ENCODE measurements at places on chromosomes 3 and 15. TPM values are rescaled to one million over a fixed set of nuclear protein-coding genes. Genes with fewer than 3 reads are reported as not detected.

DNA sequence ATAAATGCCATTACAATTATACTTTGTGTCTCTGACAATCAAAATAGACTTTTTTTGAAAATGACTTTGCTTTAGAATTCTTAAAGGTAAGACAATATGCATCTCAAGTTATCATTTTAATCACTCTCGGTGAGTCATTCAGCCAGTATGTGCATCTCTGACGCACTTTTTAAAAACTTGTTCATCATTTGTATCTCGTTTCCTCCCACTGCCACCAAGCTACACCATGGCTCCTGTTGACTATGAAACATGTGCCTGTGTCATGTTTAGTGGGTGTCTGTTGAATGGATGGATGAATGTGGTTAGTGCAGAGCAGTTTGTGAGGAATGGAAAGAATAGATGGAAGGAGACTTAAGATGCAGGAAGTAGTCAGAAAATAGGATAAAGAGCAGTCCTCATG lies 68.6 kb downstream of the ARPP21 start:
- no peaks in the 10 kb centered on the region for H3K27me3 ChIP-seq
- H3K4me3 ChIP-seq = no peak overlapping the region
- no peak overlapping the region for H3K27ac ChIP-seq
- H3K36me3 ChIP-seq = no peaks in the 10 kb centered on the region

DNA sequence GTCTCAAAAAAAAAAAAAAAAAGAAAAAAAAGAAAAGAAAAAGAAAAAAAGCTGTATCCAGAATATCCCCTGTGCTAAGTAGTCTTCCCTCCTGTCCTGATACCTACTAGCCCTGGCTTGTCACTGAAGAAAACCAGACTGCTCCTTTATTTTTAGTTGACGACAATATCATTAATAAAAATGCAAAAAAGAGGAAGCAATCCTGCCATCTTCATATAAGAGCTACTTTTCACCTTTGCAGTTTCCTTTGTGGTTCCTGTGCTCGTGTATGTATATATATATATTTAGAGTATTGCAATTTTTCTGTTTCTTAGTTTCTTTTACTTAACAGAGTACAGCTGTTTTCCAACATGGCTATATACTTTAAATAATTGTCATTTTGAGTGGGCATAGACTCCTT lies 13.6 kb downstream of the C3orf20 start:
- H3K27me3 ChIP-seq = no peaks in the 10 kb centered on the region
- no peaks in the 10 kb centered on the region for H3K36me3 ChIP-seq
- H3K4me3 ChIP-seq = no peak overlapping the region
- no peak for DNase-seq

GRCh38 chr3:117793622-117794265 lies 1084.2 kb downstream of the TUSC7 start:
- no peak overlapping the region for H3K27ac ChIP-seq
- H3K27me3 ChIP-seq = no peaks in the 10 kb centered on the region
- DNase-seq = no peak
- H3K4me3 ChIP-seq = no peak overlapping the region

DNA sequence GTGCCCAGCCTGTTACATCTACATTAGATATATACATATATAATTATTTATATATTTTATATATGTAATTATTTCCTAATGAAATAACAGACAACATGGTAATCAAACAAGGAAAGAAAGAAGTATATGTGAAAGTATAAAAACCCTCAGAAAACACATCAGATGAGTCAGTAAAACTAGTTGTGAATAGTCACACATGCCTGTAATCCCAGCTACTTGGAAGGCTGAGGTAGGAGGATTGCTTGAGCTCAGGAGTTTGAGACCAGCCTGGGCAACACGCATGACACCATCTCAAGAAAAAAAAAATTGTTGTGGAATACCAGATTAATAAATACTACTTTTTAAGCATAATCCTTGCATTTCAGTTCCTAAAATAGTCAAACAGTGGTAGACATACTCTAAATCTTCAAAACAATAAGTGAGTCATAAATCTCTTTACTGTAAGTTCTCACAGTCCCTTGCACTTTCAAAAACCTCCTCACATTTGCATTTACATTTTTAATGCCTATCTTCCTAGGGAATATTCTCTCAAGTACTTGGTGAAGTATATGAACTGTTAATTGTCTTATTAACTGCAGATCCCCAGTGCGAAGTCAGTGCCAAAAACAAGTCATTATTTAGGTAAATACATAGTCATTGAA lies 106.5 kb downstream of the MYO9A start:
- H3K27me3 ChIP-seq = no peaks in the 10 kb centered on the region
- no peak overlapping the region for H3K27ac ChIP-seq
- H3K4me1 ChIP-seq = peaks cover 4% of the 10 kb centered on the region
- peaks cover 2% of the 10 kb centered on the region for H3K36me3 ChIP-seq
- no peak overlapping the region for H3K4me3 ChIP-seq
- DNase-seq = no peak

DNA sequence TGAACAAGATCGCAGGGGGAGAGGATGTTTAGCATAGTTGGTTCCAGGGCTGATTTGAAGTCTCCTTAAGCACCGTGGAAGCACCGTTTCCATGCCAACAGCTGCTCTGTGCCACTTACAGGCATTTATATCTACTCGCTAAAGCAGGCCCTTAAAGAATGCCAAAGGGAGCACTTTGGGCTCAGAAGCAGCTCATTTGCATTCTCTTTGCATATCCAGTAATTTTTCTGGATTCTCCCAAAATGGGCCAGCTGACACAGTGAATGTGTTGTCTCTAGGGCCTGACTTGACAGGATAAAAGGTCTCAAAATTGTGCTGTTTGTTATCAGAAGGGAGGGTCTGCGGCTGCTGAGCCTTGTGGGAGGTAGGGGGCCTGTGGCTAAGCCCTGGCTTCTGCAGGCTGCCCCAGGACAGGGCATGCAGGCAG lies 138.6 kb downstream of the FBLN2 start:
- no peaks in the 10 kb centered on the region for H3K4me1 ChIP-seq
- H3K27ac ChIP-seq = no peak overlapping the region
- no peaks in the 10 kb centered on the region for H3K36me3 ChIP-seq

GRCh38 chr3:143793971-143794370 lies 54.3 kb downstream of the SLC9A9 start:
- H3K27ac ChIP-seq = no peak overlapping the region
- peaks cover 8% of the 10 kb centered on the region for H3K36me3 ChIP-seq
- no peaks in the 10 kb centered on the region for H3K4me1 ChIP-seq

GRCh38 chr15:90344662-90345061 lies 7.4 kb upstream of the ZNF774 start:
- no peak overlapping the region for H3K4me3 ChIP-seq
- H3K27ac ChIP-seq = no peak overlapping the region
- H3K4me1 ChIP-seq = peaks cover 7% of the 10 kb centered on the region
- DNase-seq = no peak
- H3K36me3 ChIP-seq = no peaks in the 10 kb centered on the region

Gene MCF2L2
- 3.5 TPM for total RNA-seq

- H3K4me1 ChIP-seq = no peaks in the 10 kb centered on the region
- H3K4me3 ChIP-seq = no peak overlapping the region
- H3K36me3 ChIP-seq = no peaks in the 10 kb centered on the region
- no peak overlapping the region for H3K27ac ChIP-seq
Measured at GRCh38 chr3:73786998-73787397, 162.3 kb upstream of the PDZRN3 start.

Gene ABI3BP
- not detected for total RNA-seq

DNA sequence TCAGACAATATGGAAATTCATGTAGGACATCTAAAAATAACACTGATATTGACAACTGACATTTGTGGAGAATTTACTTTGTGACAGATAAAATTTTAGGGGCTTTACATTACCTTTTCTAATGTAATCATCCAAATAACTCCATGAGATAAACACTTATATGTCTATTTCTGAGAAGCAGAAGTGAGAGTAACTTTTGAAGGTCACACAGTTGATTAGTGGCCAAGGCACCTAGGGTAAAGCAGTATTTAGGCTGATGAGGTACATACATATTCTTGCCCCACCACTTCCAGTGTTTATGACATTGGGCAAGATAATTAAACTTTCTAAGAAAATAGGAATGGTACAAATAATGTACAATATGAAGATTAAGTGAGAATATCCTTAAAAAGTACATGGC lies 248.4 kb downstream of the CPNE4 start:
- H3K27ac ChIP-seq = no peak overlapping the region
- H3K4me3 ChIP-seq = no peak overlapping the region
- peaks cover 3% of the 10 kb centered on the region for H3K27me3 ChIP-seq

GRCh38 chr3:44924457-44925084 lies 50.2 kb downstream of the TGM4 start:
- H3K27me3 ChIP-seq = no peaks in the 10 kb centered on the region
- peaks cover 14% of the 10 kb centered on the region for H3K36me3 ChIP-seq
- no peak overlapping the region for H3K27ac ChIP-seq
- no peak overlapping the region for H3K4me3 ChIP-seq
- no peaks in the 10 kb centered on the region for H3K4me1 ChIP-seq
- DNase-seq = no peak

DNA sequence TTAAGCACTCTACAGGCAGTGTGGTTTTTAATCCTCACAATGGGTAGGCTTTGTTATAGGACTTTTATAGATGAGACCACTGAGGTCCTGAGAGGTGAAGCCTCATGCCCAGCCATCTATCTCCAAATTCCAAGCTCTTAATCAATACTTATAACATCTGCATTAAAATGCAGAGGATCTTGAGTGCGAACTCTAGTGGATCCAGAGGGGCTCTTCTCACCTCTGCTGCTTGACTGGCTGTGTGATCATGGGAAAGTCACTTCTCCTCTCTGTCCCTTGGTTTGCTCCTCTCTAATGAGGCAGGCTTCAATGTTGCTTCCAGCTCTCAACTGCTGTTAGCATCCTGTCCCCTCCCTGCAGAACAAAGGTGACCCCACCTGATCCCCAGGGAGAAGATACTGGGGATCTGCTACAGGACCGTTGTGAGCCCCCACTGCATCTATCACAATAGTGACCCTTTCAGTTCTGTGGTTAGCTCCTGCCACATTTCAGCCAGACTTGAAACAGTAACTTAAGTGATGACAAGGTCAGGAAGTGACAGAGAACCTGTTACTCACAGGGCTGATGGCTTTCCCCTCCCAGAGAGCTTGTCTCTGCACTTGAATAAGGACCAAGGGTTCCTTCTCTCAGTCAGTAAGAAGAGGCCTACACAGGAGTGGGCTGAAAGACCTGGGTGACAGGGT lies 1.3 kb downstream of the SLC27A2 start:
- peaks cover 17% of the 10 kb centered on the region for H3K27me3 ChIP-seq
- H3K27ac ChIP-seq = peak overlapping the region; percentile 86
- H3K4me1 ChIP-seq = peaks cover 9% of the 10 kb centered on the region

Gene CLDN11
- not detected for total RNA-seq

Gene CNTN4
- total RNA-seq = not detected

- peak; percentile 66 for DNase-seq
- no peaks in the 10 kb centered on the region for H3K36me3 ChIP-seq
- H3K27ac ChIP-seq = no peak overlapping the region
- H3K27me3 ChIP-seq = peaks cover 16% of the 10 kb centered on the region
- H3K4me3 ChIP-seq = no peak overlapping the region
Measured at GRCh38 chr3:124565013-124565412, 165.2 kb upstream of the UMPS start.

DNA sequence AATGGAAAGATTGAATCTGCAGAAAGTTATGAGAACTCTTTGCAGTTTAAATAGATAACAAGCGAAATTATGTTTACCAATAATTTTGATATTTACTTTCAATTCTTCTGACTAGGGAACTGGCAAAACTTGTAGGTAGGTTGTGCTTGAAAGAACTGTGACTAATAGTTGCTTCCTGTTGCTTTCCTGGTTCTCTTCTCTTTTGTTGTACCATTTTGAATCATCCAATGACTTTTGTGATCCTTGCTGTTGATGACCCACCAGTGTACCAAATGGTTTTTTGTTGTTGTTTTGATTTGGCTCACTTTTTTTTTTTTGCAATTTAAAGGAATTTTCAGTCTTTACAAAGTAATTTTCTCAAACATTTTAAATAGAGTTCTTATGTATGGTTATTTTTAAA lies 64.9 kb upstream of the DCBLD2 start:
- H3K36me3 ChIP-seq = no peaks in the 10 kb centered on the region
- no peak overlapping the region for H3K27ac ChIP-seq
- H3K4me3 ChIP-seq = no peak overlapping the region
- peaks cover 2% of the 10 kb centered on the region for H3K27me3 ChIP-seq
- no peak for DNase-seq

DNA sequence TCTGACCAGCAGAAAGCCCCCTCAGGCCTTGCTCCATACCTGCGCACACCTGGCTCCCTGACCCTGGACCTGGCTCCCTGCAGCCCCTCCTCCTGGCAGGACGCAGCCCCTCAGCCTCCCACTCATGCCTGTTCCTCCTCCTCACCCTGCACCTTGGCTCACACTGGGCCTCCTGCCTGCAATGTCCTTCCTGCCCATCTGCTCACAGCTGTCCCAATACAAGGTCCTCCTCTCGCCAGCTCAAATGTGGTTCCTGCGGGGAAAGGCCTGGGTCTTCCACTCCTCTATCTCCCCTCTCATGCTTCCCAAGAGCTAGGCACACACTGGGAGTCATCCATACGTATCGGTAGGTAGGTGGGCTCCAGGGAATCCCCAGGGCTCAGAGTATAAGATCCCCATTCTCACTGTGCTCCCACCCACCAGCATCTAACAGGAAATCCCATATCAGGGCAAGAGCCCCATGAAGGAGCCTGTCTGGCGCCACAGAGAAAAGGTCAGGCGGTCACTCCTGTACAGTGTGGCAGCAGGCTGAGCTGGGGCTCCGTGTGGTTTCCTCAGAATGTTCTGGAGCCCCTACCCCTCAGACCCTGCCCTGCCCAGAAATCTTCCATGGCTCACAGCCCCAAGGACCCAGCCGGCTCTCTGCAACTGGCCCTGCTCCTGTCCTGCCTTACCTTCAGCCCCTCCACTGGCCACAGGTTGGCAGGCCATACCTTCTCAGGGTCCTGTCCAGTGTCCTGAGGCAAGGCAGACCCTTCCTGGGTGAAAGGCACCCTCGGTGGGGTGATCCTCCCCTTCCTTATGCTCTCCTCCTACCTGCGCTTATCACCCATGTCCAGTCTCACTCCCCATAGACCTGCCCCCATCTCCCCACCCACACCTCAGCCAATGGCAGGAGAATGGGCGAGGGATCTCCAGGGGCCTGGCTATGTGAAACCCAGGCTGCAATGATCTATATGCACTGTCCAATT lies 10.9 kb downstream of the PLCD1 start:
- H3K4me1 ChIP-seq = peaks cover 7% of the 10 kb centered on the region
- H3K36me3 ChIP-seq = peaks cover 27% of the 10 kb centered on the region
- no peak overlapping the region for H3K27ac ChIP-seq
- H3K27me3 ChIP-seq = no peaks in the 10 kb centered on the region
- no peak for DNase-seq
- no peak overlapping the region for H3K4me3 ChIP-seq

GRCh38 chr3:165193366-165194254 lies 2.6 kb downstream of the SLITRK3 start:
- H3K27ac ChIP-seq = no peak overlapping the region
- no peaks in the 10 kb centered on the region for H3K36me3 ChIP-seq
- peaks cover 58% of the 10 kb centered on the region for H3K27me3 ChIP-seq

Gene PDCD7
- total RNA-seq = 35.1 TPM

DNA sequence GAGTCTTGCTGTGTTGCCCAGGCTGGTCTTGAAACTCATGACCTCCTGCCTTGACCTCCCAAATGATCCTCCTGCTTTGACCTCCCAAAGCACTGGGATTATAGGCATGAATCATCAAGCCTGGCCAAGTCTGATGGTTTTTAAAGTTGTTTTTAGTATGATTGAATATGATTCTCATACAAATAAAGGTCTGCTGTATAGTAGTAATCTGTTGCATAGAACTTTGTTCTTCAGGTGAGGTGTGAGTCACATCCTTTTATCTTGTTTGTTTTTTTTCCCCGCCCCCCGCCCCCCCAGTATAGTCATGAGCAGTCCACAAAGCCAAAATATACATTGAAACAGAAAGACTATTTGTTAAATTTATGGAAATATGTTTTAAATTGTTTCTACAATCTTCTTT lies 39.0 kb downstream of the UBE2E2 start:
- no peaks in the 10 kb centered on the region for H3K27me3 ChIP-seq
- H3K4me3 ChIP-seq = no peak overlapping the region
- H3K36me3 ChIP-seq = no peaks in the 10 kb centered on the region
- peaks cover 7% of the 10 kb centered on the region for H3K4me1 ChIP-seq
- DNase-seq = no peak

Data from activated CD8-positive, alpha-beta T cell treated with anti-CD3 and anti-CD28 coated beads for 36 hours (primary cell).